ENCODE measurements at places on chromosomes 4 and X.

DNA sequence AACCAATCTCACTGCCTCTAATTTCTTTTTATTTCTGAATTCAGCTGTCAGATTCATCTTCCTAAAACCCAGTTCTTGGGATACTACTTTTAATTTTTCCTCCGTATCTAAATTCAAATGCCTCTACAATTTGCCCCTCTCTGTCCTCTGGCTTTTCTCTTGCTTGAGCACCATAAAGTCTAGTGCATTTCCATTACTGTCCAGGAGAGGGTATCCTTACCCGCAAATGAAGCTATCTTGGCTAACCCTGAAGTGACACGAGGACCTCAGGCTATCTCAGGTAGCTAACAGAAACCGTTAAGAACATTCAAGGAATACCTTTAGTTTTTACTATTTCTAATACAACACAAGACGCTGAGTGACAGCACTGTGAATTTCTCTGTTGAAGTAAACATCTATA, 49.4 kb upstream of the PRR32 start:
- DNase-seq, result no peak

DNA sequence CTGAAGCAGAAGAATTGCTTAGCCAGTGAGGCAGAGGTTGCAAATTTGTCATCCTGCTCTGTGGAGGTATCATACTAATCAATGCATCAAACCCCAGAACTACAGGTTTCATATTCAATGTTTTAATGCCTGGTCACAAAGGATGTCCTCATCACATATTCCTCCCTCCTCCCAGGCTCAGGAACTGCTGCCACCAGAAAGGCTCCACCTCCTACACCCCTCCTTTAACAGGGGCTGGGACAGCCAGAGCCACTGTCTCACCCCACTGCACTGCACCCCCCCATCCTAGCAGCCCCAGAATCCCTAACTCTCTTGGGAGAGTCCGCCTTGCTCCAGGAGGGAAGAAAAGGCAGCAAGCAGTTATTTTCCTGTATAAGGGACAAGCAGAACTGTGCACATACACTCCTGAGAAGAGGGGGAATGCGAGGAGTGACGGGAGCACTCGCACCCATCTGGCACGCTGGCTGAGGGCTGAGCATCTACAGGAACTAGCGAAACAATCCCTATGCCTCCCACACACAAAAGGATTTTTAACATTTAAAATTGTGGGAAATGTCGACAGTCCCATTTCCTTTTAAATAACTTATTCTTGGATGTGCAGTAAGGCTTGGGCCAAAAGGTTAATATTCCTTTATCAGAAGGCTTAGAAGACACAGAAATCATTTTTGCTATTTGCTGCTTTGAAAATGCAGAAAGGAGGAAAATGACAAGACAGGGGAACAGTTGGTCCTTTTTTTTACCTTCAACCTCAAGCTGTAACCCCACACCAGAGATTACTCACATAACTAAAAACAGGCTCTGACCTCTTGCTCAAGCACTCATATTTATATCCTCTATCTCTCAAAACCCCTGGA, 27.8 kb downstream of the CD99L2 start:
- no peak for DNase-seq

- DNase-seq, result no peak
These were observed 10.9 kb downstream of the ADH6 start for GRCh38 chr4:99207911-99208718.

GRCh38 chr4:87758270-87758669, 41.1 kb upstream of the IBSP start:
- no peak for DNase-seq

DNA sequence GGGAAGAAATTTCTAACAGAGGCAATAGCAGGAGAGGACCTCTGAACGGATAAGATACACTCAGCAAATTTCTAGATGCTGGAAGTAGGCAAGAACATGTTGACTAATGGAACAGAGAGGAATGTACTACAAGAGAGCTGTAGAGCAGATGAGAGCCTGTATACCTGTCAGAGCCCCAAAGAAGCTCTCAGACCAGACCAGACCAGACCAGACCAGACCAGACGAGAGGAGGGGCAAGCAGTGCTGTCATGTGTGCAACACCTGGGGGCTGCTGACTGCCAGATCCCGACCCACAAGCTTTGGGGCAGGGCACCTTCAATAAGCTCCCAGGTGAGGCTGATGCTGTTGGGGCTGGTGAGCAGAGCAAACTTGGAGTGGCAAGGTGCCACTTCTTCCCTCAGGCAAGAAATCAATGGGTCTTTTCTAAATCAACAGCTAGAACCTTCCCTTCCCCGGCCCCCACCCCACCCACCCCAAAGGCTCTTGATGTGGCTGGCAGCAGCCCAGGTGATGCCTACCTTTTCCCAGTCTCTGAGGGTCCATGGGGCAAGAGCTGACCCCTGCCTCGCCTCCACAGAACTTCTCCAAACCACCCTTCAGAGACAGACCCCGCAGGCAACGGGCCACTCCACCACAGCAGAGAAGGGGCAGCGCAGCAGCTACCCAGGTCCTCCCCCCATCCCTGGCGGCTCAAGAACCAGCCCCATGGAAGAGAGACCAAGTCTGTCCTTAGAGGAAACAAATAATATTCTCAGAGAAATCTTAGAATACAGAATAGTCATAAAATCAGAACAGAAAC, 32.7 kb downstream of the MECP2 start:
- no peak for DNase-seq

DNA sequence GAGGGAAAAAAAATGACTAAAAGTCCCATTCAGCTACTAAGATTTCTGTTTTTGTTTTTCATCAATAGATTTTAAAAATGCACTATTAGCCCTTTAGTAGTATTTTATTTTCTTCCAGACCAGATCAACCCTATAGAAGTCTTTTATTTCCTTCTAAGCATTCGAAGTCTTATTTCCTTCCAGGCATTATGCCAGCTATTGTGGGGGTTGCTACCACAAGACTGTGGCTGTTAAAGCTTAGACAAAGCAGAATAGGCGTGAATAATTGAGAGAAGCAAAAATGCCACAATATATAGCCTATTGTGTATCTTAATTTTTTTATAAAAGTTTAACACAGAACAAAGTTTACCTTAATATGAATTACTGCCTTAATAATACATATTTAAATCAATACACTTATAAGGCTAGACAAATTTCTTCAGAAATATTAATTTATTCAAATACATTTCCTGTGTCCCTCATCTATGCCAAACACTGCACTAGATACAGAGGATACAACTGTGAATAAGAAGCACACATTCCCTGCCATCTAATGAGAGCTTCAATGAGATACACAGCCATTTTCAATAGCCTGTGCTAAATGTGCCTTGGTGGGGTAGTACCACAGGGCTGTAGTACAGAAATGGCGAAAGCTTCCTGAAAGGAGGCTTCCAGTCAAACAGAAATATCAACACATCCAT, 33.1 kb downstream of the SLC10A7 start:
- no peak for DNase-seq

- DNase-seq, result no peak
These were observed 48.4 kb downstream of the ZBTB49 start for GRCh38 chr4:4338210-4339001.

GRCh38 chr4:38965866-38966265, 66.3 kb downstream of the TMEM156 start:
- DNase-seq, result no peak

DNA sequence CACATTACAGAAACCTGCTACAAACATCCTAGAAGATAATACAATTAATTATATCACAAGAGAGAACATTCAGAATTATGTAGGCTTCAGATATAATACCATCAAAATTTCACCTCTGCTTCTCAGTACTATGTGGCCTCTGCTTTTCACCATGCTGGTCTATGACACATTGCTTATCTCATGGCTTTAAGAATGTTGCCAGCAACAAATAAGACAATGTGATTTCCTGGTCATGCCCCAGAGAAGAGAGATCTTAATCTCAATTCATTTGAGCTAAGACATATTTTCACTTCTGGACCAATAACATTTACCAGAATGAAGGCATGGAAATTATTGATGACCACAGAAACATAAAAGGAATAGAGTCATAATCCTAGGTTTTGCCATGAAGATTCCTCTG, 1233.4 kb upstream of the ADGRL3 start:
- no peak for DNase-seq

GRCh38 chrX:123603491-123603890, 129.4 kb downstream of the THOC2 start:
- no peak for DNase-seq

- no peak for DNase-seq
These were observed 304.1 kb upstream of the TECRL start for GRCh38 chr4:64713256-64713840.

DNA sequence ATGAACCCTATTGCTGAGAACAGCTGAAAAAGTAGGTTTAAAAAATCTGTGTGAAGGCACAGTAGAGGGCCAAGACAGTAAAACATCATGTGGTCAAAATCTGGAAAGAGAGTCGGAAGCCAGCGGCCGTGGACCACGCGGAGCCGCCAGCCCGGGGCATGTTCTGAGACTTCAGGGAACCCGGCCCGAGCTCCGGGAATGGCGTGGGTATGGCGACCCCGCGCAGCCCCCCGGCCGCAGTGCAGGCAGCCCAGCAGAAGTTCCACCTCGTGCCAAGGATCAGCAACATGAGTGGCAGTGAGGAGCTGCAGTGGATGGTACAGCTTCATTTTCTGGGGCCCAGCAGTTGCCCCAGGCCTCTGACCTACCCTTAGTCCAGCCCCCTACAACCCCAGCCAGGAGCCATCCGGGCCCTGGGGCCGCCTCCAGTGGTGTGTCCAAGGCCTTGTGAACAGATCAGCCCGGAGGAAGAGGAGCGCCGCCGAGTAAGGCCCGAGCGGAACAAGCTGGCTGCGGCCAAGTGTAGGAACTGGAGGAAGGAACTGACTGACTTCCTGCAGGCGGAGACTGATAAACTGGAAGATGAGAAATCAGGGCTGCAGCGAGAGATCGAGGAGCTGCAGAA, 94.2 kb downstream of the LARP1B start:
- DNase-seq, result no peak

GRCh38 chr4:97531351-97531750, 611.9 kb downstream of the STPG2 start:
- no peak for DNase-seq

GRCh38 chrX:45421806-45422205, 221.1 kb upstream of the DIPK2B start:
- no peak for DNase-seq

DNA sequence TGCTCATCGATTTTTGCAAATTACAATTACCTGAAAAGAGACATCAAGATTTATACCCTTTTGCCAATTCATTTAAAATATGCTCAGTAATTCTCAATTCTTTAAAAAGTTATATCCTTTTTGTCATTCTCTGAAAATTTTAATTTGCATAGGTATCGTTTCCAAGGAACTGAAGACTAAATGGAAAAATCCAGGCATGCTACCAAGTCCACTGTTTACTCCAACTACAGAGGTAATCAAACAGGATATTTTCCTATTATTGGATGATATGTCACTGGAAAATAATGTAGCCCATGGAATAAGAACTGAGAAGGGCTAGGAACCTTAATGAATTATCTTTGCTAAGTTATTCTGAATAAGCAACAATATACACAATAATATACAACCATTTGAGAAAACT, 132.7 kb downstream of the THOC2 start:
- no peak for DNase-seq

GRCh38 chr4:87359258-87359657, 31.7 kb downstream of the HSD17B11 start:
- no peak for DNase-seq

DNA sequence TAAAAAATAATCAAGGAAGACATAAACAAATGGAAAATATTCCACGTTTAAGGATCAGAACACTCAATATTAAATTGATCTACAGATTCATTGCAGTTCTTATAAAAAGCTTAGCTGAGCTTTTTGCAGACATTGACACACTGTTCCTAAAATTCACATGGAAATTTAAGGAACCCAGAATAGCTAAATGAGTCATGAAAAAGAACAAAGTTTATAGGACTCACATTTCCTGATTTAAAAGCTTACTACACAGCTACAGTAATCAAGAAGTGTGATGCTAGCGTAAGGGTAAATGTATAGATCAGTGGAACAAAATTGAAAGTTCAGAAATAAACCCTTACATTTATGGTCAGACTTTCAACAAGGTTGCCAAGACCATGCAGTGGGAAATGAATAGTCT, 33.1 kb downstream of the NSUN7 start:
- DNase-seq, result no peak

DNA sequence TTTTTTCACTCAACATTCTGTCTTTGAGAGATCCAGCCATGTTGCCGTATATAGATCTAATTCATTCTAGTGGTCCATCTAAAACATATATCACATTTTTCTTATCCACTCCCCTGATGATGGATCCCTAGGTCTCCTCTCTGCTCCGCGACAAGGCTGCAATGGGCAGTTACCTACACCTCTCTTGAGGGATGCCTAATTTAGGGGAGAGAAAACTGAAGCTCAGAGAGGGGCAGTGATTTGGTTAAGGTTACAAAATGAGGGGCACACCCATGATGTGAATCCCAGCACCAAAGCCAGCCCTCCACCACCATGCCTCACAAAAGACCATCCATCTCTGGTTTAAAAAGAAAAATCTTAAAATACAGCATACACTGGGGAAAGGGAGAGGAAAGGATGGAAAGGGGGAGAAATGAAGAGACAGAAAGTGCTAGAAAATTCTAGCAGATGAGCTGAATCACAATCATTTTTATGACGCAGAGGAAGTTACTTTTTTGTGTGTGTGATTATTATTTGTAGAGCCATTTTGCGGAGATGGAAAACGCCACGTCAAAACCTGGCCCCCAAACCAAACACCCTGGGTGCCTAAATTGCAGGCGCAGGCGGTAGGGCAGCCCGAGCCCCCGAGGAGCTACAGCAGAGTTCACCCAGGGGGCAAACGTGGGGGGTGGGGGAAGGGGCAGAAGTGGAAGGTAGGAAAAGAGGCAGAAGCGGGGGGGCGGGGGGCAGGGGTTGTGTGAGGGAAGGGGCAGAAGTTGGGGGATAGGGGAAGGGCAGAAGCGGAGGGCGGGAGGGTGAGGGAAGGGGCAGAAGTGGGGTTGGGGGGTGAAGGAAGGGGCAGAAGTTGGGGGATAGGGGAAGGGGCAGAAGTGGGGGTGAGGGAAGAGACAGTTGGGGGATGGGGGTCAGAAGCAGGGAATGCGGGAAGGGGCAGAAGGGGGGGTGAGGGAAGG, 1.3 kb upstream of the TSPYL2 start:
- DNase-seq, result no peak

DNA sequence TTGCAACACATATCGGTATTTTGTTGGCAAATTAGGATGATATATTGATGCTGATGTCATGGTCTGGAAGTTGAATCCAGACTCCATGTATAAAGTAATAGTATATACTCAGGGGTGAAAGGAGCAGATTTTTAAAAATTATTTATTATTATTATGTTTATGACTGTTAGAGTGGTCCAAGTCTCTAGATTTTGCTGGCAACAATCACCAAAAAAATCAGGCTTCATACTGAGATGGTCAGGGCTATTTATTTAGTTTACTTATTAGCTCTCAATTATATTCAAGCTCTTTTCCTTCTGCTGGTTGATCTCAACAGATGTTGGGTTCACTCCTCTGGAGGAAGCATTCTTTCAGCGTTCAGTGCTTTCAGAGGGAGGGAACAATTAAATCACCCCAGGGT, 73.9 kb upstream of the VCX3B start:
- no peak for DNase-seq

- DNase-seq, result no peak
These were observed 78.7 kb downstream of the RBM47 start for GRCh38 chr4:40550948-40551462.

GRCh38 chr4:186296481-186296880, 30.5 kb downstream of the F11 start:
- DNase-seq, result no peak

Data from vagina (tissue), 2 donors.